HS-27A (cell line): ENCODE measurements at places on chromosomes 11 and 22.

DNA sequence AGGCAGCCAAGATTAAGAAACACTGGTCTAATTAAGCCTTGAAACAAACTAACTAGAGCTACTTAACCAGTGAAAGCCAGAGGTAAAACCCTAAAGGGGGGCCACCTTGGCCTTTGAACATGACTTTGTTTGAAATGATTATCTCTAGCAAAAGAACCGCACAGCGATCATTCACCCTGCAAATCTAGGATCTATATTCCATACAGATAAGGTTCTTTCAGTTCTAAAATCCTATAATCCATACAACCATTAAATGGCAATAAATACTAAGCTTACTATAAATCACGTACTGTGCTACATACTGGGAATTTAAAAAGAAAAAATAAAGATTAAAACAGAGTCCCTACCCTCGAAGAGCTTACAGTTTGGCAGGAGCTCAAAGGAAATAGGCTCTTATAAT lies 40.6 kb downstream of the RBFOX2 start:
- DNase-seq: no peak

DNA sequence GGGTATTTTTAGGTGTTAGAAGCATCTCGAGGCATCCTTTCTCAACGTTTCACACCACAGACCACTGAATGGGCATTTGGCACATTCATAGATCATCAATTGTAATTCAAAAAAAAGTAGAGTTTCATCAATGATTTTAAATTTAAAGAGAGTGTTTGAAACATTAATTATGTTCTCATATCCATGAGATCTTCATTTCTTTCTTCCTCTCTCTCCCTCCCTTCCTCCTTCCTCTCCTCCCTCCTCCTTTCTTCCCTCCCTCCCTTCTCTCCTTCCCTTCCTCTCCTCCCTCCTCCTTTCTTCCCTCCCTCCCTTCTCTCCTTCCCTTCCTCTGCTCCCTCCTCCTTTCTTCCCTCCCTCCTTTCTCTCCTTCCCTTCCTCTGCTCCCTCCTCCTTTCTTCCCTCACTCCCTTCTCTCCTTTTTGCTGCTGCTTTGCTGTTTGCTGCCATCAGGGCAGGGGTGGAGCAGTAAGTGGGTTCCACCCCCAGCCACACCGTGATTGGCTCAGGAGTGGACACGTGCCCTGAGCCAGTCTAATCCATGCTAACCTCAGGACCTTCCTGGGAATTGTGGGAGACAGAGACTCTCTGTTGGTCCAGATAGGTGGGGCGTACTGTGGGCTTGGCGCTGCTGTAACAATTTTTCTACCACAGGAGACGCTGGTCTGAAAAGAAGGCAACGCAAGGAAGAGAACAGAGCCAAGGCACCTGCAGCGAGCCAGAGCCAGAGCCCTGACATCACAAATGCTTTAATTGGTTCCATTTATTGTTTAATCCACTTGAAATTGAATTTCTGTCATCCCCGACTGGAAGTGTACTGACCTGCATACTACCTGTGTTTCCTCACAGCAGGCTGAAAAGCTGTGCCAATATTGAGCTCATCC lies 33.7 kb upstream of the APOBEC3A start:
- peak; percentile 59 for DNase-seq

DNA sequence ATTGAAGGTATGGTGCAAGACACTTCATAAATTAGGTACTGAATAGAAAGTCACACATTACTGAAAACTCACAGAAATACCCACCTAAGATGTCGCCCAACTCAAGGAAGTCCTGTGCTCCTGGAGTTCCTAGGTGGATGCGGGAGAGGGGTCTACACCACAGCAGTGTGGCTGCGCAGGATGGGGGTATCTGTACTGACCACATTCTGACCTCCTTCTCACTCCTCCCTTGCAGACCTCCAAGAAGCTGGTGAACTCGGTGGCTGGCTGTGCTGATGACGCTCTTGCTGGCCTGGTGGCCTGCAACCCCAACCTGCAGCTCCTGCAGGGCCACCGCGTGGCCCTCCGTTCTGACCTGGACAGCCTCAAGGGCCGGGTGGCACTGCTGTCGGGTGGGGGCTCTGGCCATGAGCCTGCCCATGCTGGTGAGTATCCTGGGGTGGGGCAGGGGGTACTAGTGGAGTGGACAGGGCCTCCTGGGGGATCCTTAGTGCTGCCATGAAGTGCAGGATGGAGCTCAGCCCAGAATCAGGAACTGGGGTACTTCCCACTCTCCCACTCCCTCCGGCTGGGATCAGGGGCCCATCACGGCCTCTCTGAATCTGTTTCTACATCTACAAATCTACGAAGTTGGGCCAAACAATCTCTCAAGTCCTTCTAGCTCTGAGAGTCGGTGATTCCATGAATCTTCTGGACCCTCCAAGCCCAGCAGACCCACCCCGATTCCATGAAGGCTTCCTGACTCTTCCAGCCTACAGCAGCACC lies 4.9 kb downstream of the TKFC start:
- DNase-seq: no peak

DNA sequence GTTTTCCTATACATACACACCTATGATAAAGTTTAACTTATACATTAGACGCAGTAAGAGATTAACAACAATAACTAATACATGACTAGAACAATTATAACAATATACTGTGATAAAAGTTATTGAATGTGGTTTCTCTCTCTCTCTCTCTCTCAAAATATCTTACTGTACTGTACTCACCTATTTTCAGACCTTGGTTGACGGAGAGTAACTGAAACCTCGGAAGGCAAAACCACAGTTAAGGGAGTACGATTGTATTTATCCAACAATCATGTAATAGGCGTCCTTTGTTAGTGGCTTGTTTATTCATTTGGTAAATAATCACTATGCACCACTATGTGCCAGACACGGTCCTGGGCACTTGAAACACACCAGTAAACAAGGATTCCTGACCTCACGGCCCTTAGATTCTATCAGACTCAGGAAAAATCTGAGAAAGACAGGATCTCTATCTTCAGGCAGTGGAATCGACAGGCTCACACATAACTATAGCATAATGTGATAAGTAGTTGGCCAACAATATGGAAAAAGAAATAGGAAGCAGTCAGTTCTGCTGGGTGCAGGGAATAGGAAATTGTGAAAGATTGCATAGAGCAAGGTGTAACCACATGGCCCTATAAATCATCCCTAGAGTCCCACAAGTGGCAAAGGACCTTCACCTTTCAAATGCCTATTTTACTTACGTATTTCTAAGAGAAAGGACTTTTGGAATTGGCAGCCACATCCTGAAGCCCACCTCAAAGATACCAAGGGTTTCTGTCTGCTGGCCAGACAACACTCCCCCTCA lies 12.0 kb downstream of the ETS1 start:
- DNase-seq: no peak

DNA sequence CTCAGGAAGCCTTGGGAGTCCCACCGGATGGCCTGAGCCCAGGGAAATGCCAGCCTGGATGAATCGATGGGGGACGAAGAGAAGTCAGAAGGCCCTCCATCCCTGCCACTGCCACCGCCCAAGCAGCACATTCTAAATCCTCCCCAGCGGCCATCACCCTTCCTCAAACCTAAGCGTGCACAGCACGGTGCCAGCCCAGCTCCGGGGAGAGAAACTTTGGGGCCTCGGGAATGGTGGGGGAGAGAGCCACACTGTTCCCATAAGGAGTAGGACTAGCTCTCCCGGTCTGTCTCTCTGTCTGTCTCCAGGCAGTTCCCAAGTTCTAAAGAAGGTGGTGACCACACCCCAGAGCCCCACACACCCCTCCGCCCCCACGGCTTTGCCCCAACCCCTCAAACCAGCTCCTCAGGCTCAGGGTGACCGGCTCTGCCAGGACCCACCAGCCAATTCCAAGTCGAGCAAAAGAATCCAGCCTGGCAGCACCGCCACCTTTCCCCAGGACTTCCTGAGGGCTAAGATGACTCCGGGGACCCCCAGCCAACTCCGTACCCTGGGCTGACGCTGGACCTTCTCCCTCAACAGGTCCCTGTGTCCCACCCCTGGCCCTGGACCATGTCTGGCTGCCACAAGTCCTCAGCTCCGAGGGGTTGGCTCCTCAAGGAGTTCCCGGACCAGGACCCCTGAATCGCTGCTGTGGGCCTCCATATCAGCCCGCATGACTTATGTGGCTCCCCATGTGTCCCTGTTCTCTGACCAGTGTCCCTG lies 2.7 kb downstream of the AHNAK start:
- DNase-seq: no peak

DNA sequence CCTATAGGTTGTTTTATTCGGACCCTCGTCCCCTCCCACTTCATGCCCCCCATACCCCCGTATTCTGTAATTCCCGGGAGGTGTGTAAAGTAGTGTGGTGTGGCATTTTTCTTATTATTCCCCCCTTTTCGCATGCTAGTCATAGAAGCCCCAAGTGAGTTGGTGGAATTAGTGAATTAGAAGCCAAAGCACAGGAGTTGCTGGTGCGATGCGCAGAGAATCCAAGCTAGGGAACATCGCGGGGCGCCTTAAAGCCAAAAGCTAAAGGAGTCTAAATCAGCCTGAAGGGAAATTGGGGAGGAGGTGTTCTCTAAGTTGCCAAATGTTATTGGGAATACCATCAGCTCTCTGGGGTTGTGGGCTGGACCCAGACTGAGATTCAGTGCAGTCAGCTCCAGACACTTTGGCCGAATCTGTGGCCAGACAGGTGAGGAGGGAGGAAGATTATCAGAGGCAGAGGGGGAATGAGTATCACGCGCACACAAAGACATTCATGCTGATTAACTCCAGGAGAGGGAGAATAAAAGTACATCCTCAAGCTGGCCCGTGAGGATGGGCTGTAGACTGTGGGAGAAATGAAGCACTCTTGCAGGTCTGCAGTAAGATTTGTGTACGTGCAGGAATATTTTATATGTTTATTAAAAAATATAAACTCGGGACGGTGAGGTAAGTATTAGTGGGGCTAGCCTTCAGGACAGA lies 102.8 kb upstream of the HSD17B12 start:
- DNase-seq: no peak

GRCh38 chr11:27663326-27663725 lies 36.9 kb downstream of the BDNF start:
- DNase-seq: no peak

DNA sequence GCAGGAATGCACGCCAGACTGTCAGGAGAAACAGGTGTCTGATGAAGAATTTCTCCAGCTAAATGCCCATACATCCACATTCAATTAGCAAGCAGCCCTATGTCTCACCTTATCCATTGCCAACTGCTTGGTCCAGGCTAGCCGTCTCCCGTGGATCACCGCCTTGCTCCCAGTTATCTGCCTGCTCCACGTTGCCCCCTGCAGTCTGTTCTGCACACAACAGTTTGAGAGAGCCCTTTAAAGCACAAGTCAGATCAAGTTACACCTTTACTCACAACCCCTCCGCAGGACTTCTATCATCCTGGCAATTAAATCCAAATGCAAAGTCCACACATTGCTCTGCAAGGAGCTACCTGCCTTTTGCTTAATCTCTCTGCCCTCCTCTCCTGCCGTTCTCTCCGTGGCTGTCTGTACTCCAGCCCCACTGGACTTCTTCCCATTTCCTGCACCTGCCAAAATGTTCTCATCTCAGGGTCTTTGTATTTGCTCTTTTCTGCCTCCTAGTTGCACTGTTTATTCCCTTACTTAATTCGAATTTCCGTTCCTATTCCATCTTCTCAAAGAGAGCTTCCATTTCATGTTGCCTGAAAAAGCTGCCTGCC lies 185.3 kb upstream of the LARGE1 start:
- DNase-seq: no peak

DNA sequence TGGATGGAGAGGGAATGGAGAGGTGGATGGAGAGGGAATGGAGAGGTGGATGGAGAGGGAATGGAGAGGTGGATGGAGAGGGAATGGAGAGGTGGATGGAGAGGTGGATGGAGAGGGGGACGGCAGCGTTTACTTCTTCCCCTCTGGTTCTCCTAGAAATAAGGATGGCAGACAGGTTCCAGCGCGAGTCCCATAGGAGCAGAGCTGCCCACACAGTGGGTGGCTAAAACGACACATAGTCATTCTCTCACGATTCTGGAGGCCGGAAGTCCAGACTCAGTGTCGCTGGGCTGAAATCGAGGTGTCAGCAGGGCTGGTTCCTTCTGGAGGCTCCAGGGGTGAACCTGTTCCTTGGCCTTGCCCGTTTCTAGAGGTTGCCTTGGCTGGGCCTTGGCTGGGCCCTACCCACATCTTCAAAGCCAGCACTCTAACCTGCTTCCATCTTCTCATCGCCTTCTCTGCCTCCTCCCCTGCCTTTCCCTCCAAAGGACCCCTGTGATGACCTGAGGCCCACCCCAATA lies 12.7 kb upstream of the CTSD start:
- DNase-seq: no peak

DNA sequence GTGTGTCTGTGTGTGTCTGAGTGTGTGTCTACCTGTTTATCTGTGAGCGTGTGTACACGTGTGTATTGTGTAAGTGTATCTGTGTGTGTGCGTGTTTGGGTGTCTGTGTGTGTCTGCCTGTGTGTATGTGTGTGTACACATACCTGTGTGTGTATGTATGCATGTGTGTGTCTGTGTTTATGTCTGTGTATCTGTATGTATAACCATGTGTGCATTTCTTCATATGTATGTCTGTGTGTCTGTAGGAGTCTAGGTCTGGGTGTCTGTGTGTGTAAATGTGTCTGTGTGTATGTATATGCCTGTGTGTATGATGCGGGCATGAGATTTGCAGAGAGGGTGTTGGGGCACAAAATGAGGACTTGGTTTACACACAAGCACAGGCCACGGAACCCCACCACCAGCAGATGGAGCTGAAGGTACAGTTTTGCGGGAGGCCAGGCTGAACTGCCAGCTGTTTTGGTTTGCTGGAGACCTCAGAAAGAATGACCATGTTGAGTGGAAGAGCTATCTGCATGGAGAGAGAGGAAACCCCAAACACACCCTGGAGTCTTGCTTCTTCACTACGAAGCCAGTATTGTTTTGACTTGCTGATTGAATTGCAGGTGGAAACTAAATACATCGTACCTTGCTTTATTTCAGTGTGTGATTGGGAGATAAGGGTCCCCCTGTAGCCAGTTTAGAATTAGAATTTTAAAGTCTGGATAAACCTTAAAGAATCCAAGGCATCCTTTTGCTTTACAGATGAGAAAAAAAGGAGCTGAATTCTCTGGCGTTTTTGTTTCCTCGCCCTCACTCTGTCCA lies 497.2 kb downstream of the NTM start:
- no peak for DNase-seq

DNA sequence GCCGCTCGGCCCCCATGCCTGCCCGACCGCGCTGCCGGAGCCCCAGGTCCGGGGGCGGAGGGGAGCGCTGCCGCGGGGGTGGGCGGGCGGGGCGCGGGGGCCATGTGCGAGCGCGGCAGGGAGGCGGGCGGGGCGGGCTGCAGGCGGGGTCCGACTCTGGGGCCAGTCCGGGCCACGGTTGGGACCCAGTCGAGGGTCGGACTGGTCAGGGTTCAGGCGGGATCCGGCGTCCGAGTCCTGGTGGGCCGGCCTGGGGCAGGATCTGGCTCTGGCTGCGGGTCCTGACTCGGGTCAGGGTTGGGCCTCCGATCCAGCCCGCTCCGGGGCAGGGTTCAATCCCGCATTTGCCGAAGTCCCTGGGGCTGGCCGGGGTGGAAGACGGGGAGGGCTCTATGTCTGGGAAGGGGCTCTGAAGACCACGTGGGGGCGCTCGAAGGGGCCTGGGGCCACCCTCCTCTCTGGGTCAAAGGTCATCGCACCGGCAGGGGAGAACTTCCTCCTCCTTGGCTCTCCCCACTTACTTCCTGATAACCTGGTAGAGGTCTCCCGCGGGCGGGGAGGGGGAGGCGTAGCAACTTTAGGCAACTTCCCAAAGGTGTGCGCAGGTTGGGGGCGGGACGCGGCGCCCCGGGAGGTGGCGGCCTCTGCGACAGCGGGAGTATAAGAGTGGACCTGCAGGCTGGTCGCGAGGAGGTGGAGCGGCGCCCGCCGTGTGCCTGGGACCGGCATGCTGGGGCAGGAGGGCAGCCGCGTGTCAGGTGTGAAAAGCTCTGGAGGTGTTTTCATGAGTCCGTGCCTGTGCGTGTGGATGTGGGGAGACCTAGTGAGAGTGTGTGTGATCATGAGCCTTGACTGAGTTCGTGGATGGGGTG lies 603 bp downstream of the ESRRA start:
- no peak for DNase-seq

- DNase-seq: no peak
These were observed 7.5 kb upstream of the DRICH1 start for GRCh38 chr22:23639661-23640060.
